T-helper 1 cell (primary cell): ENCODE measurements at places on chromosomes 2 and 18.

GRCh38 chr2:20972792-20973565 lies 70.9 kb downstream of the APOB start:
- DNase-seq = no peak

- DNase-seq = no peak
Measured at GRCh38 chr2:39138837-39139211, 18.0 kb upstream of the SOS1 start.

DNA sequence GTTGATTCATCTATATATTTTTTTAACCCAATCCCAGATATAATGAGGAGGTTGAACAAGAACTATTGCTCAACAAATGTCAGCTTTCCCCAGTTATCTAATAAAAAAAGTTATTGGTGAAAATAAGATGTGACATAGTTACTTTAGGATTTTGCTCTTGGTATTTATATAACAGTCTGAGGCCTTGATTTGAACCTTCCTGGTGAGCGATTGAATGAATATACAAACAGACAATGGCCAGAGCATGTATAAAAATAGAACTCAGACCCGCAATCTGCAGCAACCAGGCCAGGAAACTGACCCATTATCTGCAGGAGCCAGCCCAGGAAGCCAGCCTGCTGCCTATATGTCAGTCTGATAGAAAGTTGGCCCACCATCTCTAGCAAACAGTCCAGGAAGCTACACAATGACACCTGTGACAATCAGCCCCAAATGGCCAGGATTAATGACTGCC lies 81.6 kb downstream of the HS6ST1 start:
- no peak for DNase-seq

DNA sequence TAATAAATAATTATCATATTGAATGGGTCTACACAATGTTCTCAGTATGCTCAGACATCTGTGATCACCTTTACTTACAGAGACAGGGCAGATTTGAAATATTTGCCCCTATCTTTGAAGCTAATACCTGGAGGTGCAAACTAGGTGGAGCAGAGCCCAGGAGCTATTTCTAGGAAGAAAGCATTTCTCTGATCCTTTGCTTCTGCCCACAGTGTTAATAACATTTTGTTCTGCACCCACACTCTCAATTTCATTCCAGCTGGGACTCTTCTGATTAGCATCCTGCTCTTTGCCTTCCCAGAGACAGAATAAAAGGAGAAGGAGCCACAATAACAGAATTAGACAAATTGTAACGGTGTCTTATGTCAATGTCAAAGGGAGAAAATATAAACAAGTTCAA lies 11.6 kb upstream of the SCN2A start:
- no peak for DNase-seq

DNA sequence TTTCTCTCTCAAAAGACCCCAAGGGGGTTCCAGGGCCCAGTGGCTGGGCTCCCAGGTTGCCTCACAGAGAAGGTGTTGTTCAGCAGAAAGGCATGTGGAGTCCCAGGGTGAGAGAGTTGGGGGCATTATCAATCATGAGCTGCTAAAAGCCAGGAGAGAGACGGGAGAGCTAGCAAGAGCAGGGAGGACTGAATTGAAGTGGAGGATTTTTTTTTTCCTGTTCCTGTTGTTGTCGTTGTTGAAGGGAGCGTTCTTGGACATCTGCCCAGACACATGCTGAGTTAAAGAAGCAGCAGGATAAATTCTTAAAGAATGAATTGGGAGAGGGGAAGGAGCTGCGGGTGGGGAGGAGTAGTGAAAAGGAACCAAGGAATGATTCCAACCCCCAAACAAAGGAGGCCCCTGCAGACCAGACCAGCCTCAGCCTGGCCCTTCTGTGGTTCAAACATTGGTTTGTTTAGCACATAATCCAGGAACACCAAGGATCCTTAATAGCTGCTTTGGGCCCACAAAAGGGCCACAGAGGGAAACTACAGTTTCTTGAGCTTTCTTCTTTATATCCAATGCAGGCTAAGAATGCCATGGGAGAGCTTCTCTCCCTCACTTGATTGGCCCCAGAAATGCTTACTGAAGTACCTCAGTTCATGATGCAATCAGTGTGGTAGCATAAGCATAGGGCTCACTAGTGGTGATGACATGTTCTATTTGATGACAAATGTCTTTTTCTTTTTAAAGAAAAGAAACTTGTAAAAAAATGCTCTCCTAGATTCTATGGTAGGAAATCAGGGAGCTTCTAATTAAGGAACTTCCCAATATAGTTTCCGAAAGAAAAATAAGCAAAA lies 146.0 kb downstream of the SETBP1 start:
- no peak for DNase-seq

- no peak for DNase-seq
Measured at GRCh38 chr2:46971929-46972328, 56.3 kb upstream of the MCFD2 start.

- DNase-seq = no peak
Measured at GRCh38 chr2:205902041-205902899, 183.7 kb downstream of the INO80D start.

GRCh38 chr18:36308711-36309435 lies 11.4 kb downstream of the FHOD3 start:
- DNase-seq = no peak

DNA sequence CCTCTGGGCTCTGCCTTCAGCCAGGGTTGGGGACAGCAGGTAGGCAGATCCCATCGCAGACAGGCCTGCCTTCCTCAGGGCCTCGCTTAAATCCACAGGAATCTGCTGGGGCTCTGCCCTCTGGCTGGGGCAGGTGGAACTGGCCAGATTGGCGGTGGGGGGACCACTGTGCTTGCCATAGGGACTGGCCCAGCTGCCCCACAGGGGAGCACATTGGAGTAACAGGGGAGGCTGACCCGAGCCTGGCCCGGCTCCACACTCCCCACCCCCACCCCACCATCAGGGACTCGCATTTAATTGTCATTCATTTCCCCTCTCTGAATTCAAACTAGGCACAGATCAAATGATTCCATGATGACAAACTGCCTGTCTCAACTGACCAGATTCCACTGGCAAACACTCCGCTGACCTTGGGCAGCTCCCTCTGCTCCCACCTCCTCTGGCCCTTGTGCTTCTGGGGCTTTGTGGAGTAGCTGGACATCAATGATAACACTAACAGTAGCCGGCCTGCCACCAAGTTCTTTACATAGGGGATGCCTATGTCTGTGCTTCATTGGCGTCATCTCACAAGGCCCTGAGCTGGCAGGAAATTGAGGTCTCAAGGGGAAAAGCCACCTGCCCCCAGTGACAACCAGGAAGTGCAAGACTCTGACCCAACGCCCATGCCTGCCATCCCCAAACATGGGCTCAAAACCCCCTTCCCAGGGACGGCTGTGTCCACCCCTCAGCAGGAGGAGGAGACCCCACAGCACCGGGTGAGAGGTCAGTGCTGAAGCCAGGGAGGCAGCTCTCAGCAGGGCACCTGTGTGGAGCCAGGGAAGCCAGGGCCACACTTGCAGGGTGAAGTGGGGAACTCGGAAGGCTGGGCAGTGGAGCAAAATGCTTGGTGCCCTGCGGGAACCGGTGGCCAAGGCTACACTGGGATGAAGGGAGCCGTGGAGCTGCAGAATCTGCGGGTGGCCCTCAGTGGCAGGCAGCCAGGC lies 2.1 kb upstream of the B3GNT7 start:
- DNase-seq = no peak

DNA sequence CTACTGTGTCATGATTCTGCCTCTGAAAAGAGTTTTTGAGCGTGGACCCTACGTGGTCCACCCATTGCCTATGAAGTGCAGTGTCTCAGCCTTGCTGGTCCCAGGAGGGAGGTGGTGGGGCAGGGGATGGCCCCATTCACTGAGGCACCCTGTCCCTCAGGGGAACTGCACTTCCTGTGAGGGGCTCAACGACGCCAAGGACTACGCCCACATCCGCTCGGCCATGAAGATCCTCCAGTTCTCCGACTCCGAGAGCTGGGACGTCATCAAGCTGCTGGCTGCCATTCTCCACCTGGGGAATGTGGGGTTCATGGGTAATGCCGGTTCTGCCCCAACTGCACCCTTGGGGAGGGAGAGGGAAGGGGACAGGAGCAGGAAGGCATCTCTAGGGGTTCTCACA lies 42.5 kb downstream of the MYO7B start:
- DNase-seq = no peak

GRCh38 chr2:23456881-23457760 lies 72.1 kb downstream of the KLHL29 start:
- no peak for DNase-seq

DNA sequence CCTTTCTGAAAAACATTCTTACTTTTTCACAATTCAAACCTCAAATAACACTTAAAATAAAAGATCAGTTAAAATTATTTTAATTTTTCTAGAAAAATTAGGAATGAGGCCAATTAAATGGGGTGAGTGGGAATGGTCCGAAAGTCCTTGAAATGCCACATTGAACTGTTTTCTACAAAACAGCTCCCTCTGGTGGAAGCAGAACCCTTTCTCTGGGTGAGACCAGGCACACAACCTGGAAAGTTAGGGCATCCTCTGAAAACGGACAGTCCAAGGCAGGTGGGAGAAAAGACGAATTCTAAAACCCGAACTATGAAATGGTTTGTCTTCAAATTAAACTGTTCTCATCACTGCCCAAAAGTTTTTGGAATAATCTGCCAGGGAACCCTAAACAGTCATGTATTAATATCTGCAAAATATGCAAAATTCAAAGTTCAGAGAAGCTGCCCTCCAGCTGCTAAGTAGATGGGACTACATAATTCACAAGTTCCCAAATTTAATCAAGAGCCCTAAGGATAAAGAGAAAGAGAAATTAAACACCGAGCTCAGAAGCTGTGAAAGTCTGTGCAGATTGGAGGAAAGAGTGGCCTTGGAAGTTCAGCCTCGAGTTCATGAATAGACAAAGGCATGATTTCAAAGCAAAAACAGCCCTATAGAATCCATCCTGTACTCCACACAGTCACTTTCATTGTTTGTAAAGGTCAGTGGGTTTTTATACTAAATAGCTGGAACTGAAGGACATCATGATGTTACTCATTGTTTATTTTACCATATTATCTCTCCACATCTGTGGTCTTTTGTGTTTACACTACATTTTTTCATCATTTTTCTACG lies 108.3 kb downstream of the PIEZO2 start:
- DNase-seq = no peak

GRCh38 chr2:240146627-240147278 lies 6.3 kb upstream of the OTOS start:
- DNase-seq = no peak

DNA sequence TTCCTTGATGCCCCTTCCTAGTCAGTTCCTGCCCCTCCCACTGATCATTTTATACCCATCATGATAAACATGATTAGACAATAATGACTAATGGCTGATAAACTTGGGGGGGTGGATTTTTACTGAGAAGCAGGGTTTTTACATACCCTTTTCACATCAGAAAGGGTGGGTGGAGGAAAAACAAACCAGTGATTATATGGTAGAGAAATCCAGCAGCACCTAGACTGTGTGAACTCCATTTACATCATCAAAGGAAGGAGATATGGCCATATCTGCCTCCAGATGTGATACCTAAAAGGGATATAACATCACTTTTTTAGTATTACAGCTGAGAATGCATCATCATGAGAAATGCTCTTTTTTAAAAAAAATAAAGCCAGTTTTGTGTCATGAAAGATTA lies 89.9 kb downstream of the ANKRD12 start:
- DNase-seq = no peak
